Mesenteric fat pad (tissue), 1 donor: ENCODE measurements at places on chromosomes 4 and X.

DNA sequence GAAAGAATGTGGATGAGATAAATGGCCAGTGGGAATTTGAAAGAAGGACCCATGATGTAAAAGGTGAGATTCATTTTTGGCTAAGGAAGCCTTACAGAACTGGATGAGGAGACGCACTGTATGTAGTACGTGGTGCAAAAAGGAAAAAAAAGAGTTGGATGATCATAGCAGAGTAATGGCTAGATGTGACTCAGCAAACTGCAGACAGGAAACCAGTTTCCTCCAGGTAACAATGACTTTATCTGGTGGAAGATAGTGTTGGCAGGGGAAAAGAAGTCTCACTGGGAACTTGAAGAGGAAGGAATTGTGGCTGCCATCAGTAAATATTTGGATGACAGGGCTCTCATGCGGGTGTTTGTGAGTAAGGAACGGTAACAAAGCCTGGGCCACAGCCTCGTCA is 243.2 kb downstream of the CPE start:
- DNase-seq: no peak

DNA sequence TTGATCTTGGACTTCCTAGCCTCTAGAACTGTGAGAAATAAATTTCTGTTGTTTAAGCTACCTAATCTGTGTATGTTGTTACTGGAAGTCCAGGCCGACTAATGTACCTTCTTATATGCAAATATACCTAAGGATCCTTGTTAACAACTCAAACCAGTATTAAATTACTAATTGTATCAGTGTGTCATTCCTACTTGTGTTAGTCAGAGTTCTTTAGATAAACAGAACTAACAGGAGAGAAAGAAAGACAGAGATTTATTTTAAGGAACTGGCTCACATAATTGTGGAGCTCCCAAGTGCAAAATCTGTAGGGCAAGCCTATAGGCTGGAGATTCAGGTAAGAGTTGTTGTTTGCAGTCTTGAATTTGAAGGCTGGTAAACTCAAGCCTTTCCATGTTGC is 120.0 kb downstream of the ADGRL3 start:
- no peak for DNase-seq

DNA sequence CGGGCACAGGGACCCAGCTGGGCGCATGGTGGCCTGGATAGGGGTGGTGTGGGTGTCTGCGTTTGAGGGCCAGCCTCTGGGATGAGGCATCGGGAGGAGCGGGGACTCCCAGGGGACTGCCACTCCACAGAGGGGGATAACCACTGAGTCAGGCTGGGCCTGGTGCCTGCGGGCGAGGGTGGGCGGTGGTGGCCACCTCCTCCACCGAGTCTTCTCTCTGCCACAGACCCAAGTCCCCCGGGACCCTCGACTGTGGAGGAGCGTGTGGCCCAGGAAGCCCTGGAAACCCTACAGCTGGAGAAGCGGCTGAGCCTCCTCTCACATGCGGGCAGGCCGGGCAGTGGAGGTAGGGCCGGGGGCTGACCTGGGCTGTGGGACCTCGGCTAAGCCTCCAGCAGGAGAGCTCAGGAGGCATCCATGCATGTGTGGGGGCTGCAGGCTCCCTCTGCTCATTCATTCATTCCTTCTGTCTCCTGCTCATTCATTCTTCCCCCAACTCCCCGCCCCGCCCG is 26.4 kb downstream of the DOK7 start:
- DNase-seq: no peak

DNA sequence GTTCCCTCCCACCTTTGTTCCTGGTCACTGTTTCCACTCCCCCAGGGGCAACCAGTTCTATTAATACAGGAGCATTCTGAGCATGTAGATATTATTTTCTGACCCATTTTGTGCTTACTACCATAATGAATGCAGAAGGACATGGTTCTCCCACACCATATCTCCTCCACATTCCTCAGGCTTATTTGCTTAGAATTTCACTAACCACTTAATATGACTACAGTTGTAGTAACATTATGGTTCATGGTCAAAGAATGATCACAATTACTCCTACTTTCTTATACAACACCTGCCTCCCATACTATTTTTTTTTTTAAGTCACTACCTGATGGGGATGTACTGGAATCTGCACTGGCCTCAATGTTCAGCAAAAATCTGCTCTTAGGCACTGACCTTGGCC is 7.5 kb upstream of the FAM184B start:
- DNase-seq: no peak

- DNase-seq: no peak
Observed at GRCh38 chr4:177975315-177975987, 533.2 kb upstream of the AGA start.

GRCh38 chrX:38206542-38206941 is 14.1 kb downstream of the SRPX start:
- no peak for DNase-seq

- no peak for DNase-seq
Observed at GRCh38 chr4:10816571-10816970, 132.0 kb upstream of the CLNK start.

DNA sequence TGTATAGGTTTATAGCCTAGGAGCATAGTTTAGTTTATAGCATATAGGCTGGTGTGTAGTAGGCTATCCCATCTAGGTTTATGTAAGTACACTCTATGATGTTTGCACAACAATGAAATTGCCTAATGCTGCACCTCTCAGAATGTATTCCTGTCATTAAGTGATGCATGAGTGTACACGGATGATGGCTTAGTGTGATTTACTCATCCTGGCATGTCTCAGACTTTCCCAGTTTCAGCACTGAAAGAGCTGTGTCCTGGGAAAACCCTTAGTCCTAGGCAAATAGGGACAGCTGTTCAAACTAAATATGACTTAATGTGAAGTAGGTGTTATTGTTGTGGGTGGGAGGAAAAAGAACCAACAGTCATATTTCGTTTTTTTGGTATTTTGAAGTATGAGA is 264.9 kb upstream of the MAGEB18 start:
- no peak for DNase-seq

GRCh38 chr4:89161841-89162240 is 50.5 kb downstream of the TIGD2 start:
- no peak for DNase-seq

DNA sequence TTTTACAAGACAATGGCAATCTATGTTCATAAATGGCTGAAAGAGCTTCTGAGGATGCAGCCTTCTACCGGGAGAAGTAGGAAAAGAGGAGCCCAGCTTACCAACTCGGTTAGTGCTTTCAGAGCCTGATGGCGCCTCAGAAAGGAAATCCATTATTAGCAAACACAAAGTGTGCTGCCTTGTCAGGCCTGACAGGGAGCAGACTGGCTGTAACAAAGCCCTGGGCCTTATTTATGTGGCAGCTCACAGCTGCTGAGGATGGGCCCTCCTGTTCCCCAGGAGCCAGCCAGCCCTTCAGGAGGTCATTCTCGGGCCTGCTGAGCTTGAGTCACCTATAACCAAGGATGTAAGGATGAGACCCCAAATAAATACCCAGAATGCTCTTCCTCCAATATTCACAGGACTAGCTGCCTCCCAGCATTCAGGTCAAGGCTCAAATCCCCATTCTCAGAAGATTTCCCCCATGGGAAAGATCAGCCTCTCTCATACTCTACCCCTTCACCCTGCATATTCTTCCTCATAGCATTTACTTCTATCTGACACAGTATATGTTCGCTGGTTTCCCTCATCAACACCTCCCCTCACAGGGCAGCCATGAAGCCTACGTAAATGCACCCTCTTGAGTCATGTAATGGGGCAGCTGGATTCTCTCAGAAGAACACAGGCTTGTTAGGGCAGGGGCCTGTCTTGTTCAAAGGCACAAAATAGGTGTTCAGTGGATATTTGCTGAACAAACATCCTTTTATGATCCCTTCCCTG is 227.0 kb upstream of the RASGEF1B start:
- DNase-seq: no peak

DNA sequence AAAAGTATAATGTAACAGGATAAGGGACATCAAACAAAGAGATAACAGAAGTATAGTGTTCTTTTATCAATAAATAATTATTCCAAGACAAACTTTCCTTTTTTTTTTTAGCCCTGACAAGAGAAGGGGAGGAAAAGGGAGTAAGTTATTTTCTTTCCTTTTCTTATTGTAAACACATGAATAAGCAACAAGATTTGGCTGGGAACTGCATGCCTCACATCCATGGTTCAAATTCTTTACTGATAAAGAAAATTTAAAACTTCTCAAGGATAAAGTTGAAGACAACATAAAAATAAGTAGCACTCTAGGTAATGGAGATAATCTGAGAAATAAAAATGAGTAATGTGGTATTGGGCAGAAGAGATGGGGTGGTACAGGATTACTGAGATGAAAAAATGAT is 71.6 kb downstream of the NEK1 start:
- DNase-seq: no peak

GRCh38 chrX:57899064-57899463 is 11.2 kb downstream of the ZXDA start:
- no peak for DNase-seq

DNA sequence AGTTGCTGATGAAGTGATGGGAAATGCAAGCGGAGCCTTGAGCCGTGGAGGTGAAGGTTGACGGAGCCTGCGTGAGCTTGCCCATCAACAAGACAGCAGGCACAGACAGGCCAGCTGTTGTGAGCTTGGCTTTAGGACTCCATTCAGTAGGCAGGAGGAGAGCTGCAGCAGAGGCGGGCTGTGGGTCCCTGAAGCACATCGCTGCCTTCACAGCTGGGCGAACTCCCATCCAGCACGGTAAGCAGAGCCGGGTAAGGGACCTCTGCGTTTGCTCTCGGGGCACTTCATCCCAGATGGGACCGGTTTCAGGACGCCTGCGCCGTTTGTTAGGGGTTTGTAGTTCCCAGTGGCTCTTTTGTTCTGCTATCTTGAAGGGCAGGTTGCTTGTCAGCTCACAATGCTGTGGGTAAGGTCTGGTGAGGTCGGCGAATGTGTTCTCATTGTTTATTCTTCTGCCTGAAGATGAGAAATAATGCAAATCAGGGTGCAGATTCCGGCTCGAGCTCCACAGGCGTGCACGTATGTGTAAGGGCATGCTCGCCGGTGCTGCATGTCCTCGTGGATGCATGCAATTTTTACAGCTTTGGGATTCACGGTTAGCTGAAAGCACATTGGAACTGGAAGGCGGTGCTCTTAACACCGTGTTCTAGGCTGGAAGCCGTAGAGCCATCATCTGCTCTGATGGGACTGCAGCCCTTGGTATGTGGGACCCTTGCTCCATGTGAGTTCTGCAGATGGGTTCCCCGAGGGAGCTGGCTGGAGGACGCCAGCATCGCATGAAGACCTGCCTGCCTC is 54.6 kb upstream of the CLDN34 start:
- no peak for DNase-seq

- no peak for DNase-seq
Observed at GRCh38 chr4:137599734-137600133, 67.4 kb upstream of the PCDH18 start.

DNA sequence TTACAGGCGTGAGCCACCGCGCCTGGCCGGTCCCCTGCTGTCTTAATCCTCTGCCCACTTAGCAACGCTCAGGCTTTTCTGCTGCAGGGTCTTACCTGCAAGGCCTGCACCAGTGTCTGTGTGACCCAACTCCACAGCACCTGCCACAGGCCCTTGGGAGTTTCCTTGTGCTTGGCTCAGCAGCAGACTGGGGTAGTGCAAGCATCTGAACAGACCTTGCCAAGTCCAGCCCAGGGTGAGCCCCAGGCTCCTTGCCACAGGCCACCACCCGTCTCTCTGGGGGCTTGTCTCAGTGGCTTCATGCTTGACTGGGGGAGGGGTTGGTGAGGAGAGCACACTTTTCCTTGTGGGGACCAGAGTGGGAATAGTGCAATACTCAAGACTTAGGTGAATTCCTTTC is 87.0 kb downstream of the FAM193A start:
- DNase-seq: peak; percentile 82

- DNase-seq: no peak
Observed at GRCh38 chr4:143587703-143588102, 74.2 kb downstream of the SMARCA5 start.

GRCh38 chr4:182700362-182701160 is 216.6 kb downstream of the DCTD start:
- no peak for DNase-seq

- no peak for DNase-seq
Observed at GRCh38 chrX:78455901-78456300, 128.5 kb upstream of the CYSLTR1 start.

GRCh38 chrX:129744861-129745321 is 6.1 kb downstream of the XPNPEP2 start:
- DNase-seq: no peak

DNA sequence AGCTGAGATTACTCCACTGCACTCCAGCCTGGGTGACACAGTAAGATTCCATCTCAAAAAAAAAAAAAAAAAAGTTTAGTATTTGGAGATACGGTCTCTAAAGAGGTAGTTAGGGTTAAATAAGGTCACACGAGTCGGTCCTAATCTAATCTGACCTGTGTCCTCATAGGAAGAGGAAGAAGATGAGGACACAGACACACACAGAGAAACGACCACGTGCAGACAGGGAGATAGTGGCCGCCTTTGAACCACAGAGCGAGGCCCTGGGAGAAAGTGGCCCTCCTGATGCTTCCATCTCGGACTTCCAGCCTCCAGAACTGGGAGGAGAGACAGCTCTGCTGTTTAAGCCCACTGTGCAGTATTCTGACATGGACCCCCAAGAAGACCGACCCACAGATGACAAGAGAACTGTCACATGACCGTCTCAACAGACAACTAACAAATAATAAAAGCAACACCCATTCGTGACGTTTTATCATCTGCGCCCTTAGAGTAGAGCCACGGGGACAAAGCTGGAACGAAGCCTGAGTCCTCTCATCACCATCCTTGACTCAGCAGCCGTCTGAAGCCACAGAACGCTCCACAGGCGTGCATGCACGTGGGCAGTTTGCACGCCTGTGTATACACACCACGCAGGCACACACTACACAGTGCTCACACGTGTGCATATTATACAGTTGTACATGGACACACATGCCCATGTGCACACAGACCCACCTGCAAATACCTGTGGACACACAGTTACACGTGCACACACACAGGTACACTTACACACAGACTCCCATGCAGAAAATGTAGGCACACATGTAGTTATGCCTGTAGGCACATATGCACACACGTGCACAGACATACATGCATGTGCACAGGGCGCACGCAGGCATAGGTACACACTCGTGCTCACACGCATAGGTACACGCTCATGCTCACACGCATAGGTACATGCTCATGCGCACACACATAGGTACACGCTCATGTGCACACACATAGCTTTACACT is 51.7 kb downstream of the FAM53A start:
- no peak for DNase-seq

DNA sequence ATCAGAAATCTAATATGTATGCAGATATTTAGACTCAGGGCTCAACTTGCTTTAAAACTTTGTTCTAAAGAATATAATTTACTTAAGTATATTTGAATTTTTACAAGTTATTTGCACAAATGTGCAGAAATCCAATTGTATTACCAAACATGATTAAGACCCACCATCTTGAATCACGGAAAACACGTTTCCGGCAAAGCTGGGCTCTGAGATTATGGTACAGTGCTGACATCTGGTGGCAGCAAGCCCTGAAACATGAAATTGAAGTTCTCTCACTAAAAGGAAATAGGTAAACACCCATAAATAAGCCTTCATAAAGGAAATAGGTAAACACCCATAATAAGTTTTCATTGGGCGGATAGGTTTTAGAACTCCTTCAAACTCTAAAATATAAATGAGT is 98.3 kb upstream of the MAOA start:
- DNase-seq: no peak
